RWPE1 (cell line): ENCODE measurements at places on chromosomes 6 and 20.

DNA sequence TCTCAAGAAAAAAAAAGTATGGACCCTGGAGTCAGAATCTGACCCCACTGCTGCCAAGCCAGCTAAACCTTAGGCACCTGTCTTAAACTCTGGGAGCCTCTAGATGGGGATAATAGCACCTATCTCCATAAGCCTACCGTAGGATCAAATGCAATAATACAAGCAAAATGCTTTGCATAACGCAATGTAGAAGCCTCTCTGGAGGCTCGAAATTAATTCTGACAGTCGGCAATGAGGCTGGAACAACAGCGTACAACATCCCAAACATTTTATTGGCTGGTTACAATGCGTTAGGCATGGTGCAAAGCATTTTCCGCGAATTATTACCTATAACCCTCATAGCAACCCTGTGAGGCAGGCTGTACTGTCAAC, 521 bp downstream of the CDK5RAP1 start:
- peak; percentile 71 for DNase-seq

DNA sequence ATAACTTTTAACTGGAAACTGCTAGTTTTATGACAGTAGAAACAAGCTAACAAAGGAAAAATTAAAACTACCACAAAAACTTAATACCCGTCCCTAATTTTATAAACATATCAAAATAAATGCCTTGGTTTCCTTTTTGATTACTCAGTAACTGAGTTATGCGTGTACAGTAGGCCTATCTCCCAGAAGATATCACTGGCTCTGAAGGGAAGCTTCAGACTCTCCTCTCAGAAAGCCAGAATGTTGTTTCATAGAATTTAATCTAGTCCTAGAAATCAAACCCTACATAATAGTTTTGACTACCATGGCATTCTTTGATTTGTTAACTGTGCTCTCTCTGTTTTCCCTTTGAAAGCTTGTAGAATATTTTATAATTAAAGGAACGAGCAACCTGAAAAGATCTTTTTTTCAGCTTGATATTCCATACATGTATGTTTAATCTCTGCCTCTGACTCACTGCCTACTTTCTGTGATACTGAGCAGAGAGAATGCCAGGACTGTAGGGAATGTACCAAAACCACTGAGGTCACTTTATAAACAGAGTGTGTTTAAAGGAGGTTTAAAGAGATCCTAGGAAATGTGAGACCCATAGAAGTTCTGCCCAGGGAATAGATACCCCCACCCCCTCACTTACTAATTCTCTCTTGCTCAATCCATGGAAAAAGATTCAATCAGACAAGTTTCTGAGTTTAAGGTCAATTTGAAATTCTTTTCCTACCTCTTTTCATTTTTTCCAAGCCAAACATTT, 311.5 kb downstream of the HDGFL1 start:
- peak; percentile 77 for DNase-seq

DNA sequence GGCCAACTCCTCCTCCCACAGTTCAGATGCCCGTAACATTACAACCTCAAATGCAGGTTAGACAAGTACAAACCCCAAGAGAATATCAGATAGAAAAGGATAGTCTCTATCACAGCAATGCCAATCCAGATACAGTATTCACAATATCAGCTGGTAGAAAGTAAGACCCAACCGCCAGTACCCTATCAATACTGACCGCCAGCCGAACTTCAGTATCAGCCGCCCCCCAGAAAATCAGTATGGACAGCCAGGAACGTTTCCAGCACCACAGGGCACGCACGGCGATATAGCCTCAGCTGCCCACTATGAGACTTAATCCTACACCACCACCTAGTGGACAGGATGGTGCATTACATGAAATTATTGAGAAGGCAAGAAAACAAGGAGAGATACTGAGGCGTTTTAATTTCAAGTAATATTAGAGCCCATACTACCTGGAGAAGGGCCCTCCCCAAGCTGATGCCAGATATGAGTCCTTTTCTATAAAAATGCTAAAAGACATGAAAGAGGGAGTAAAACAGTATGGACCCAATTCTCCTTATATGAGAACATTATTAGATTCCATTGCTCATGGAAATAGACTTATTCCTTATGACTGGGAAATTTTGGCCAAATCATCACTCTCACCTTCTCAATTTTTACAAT, 17.6 kb upstream of the EIF2S2 start:
- DNase-seq, result peak; percentile 85

- DNase-seq, result no peak
Observed at GRCh38 chr6:42915732-42916131, at the start of gene PTCRA. Gene PTCRA, plus strand, starts transcription at chr6:42916053. Its CDS starts 17 bp downstream, at chr6:42916070.

- DNase-seq, result no peak
Observed at GRCh38 chr6:85273870-85274269, 176.0 kb upstream of the NT5E start.

DNA sequence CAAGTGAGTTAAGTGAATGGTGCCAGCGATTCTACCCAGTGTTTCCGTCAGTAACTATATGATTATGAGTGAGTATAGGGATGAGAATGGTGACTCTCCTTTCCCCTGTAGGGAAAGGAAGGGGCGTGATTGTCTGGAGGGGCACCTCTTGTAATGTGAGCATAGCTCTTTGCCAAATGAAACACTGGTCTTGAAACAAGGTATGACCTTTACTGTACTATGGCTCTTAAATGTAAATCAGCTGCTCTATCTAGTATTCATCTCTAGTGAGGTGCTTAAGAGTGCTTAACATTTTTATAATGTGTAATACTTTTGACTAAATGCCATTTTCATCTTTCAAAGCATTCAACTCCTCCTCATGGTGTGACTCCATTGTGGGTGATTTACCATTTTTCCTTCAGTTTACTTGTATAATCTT, 11.0 kb downstream of the PANK2 start:
- no peak for DNase-seq

- no peak for DNase-seq
Observed at GRCh38 chr20:12019715-12020114, 102.0 kb downstream of the BTBD3 start.

- no peak for DNase-seq
Observed at GRCh38 chr6:87798393-87799278, 96.6 kb upstream of the AKIRIN2 start.

- no peak for DNase-seq
Observed at GRCh38 chr20:61289166-61289565, 37.1 kb downstream of the CDH4 start.

- DNase-seq, result peak; percentile 24
Observed at GRCh38 chr6:21305893-21306332, 287.6 kb upstream of the SOX4 start.

GRCh38 chr20:10490706-10491105, 55.6 kb downstream of the SLX4IP start:
- no peak for DNase-seq

GRCh38 chr6:127690092-127690491, 113.1 kb downstream of the C6orf58 start:
- peak; percentile 18 for DNase-seq

GRCh38 chr6:41371461-41371991, 36.1 kb downstream of the NCR2 start:
- no peak for DNase-seq

- no peak for DNase-seq
Observed at GRCh38 chr6:108005961-108006360, 48.0 kb upstream of the SEC63 start.

DNA sequence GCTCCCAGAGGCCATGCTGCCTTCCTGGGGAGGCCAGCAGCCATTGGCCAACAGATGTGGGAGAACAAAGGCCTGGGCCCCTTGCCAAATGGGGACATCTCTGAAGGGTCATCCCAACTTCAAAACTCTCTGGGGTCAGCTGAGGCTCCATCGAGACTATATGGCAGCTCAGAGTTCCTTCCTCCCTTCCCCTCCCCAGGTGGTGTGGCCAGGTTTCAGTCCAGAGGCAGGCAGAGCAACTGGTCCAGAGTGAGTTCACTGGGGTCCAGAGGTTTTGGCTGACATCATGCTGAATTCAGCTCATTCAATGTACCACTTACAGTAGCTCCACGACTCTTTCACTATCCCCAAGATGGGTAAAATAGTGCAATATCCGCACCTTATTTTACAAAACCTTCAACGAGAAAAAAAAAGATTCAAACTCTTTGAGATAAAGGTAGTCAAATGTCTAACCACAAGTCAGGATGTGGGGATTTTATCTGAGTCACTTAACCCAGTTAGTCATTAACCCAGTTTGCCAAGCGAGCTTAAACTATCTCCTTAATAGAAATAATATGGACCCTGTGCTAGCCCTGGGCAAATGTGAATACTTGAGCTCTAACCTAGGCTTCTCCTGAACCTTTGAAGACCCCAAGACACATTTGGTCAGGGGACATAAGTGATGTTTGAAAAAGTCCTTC, 108.4 kb upstream of the PLEKHG1 start:
- peak; percentile 82 for DNase-seq

- no peak for DNase-seq
Observed at GRCh38 chr6:129662980-129663431, 47.0 kb downstream of the ARHGAP18 start.

DNA sequence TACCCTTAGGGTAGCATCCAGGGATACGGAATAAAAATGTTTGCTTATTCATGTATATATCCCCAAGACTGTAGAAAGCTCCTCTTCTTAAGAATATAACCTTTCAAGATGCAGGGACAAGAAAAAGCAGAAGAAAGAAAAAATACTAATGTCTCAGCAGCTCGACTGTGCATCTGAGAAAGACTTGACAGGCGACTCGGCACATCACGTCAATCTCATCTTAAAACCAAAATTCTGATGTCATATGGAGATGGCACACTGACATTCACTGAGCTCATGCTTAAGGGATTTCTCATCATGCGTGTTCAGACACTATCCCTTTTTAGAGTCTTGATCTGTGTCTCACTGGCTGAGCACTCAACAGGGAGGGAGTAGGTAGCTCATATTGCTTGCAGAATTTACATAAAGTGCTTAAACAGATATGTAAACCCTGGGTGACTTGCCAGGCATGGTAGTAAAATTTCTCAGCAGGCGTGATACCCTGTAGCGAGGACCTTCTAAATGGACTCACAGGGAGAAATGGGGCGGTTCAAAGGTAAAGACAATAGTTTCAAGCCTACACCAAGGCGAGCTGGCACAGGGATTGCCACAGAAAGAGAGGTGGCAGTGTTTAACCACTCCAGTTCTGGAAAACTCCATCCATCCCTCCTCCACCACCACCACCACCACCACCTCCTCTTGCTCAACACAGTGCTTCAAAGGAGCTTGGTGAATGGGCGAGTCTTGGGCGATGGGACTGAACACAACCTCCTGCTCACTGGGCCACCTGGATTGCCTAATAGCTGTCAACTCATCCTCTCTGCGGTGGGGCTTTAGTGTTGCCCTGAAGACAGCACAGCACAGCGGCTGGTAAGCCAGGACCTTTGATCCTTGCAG, 330.5 kb downstream of the TFAP2A start:
- DNase-seq, result peak; percentile 49

DNA sequence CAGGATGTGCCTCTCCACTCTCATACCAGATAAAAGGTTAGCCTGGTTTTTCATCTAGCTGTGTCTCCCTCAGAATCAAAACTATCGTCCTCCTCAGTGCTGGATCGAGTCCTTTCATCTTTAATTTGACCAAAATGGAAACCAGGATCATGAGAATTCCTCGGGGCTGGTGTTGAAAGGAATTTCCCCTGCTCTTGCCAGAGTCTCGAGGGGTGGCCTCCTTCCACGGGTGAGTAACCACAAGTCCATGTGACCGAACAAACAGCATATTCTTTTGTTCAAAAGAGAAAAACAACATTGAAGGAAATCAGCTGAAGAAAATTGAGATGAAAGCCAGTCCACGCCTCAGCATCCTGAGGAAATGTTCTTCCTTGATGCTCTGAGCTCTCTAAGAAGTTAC, 165.9 kb upstream of the CDYL start:
- DNase-seq, result no peak

DNA sequence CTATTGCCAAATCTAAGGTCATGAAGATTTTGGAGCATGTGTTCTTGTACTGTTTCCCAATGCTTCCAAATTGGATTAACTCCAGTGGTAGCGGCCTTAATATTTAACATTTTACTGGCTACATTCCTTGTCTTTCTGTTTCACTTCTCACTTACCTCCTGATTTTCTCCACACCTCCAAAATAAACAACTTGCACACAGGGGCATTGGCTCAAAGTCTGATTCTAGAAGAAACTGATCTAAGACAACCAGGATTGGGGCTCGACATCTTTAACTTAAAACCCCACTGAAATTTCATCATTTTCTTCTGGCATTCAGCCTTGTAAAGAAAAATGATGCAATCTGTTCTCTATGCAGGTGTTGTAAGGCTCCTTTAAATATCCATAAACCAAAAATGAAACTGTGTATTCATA, 557.9 kb upstream of the ID4 start:
- DNase-seq, result no peak

- no peak for DNase-seq
Observed at GRCh38 chr6:138500045-138500665, 861 bp upstream of the NHSL1 start.

GRCh38 chr6:43339168-43339567, 30.3 kb downstream of the ZNF318 start:
- DNase-seq, result no peak

DNA sequence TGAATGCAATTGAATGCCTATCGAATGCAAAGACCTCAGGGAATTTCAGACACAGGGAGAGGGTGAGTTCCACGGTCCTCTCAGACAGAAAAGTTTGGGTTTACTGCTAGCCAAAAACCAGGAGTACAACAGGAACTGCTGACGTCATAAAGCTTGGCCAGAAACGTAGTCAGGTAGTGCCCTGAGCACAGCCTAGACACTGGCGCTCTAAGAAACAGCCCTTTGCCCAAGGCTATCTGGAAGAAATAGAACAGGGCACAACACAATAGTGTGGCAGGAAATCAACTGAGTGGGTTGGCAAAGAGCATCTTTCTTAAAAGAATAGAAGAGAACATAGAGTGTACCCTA, 58.0 kb downstream of the GFOD1 start:
- no peak for DNase-seq

GRCh38 chr6:161226009-161226964, 47.6 kb downstream of the AGPAT4 start:
- DNase-seq, result no peak

- no peak for DNase-seq
Observed at GRCh38 chr20:46203510-46203837, 85.4 kb downstream of the CD40 start.

DNA sequence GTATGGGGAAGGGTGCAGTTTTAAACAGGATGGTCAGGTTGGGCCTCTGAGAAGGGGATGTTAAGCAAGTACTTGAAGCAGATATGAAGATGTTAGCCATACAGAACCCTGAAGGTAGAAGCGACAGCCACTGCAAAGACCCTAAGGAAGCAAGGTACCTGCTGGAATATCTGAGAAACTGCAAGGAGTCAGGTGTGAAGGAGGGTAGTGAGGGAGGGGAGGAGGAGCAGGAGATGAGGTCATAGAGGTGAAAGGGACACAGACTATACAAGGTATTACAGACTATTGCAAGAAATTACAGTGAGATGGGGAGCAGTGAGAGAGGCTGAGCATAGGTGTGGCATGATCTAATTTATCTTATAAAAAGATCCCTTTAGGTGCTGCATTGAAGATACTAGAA, 22.2 kb upstream of the DEFB112 start:
- DNase-seq, result no peak

DNA sequence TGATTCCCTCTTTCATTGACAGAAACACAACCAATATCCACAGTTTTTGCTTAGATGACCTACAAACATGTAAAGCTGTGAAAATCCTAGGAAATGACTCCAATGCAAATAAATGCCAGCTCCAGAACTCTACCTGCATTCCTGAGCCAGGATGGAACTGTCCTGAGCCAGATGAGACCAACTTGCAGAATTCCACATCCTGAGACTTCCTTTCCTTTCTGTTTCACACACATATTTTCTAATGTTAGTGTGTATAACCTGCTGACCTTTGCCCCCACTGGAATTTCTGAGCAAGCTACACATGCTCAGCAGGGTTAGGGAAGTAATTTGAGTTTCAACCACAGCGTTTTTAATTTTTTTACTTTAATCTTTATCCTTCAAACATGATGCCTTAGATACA, 69.6 kb upstream of the ADGRF1 start:
- DNase-seq, result peak; percentile 32
